ENCODE measurements at places on chromosomes 12 and 14.

DNA sequence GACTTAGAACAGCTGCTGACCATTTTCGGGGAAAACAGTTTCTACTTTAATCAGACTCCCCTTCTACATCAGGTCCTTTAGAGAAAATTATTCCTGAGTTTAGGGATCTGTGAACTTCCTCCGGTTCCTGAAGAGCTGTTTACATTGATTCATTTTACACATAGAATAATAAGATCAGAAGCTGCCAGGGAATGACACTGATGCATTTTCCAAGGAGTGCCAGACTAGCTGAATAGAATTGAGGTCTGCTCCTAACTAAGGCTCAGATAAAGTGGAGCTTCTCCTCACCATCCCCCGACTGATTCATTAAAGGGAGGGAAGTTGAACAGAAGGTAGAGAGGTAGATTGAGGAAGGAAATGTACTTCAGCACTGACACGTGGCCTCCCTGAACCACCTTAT is 41.9 kb upstream of the PSMA6 start:
- DNase-seq: no peak

- DNase-seq: no peak
Measured at GRCh38 chr12:92464911-92465310, 237.9 kb upstream of the PLEKHG7 start.

DNA sequence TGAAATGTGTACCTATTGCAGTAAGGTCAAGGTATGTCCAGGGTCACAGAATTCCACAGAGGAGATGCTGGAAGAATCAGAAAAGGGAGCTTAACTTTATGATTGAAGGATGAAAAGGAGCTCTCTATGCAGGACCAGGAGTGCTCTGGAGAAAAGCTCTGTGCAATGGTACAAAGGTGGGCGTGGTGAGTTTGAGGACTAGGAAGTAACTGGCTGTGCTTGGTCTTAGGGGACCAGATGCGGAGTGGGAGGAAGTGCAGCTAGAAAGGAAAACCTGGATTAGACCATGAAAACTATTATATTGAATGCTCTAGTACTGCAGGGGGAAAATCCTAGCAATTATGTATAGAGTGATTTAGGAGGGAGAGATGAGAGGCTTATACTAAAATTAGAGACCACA is 56.8 kb downstream of the BTG1 start:
- DNase-seq: no peak

DNA sequence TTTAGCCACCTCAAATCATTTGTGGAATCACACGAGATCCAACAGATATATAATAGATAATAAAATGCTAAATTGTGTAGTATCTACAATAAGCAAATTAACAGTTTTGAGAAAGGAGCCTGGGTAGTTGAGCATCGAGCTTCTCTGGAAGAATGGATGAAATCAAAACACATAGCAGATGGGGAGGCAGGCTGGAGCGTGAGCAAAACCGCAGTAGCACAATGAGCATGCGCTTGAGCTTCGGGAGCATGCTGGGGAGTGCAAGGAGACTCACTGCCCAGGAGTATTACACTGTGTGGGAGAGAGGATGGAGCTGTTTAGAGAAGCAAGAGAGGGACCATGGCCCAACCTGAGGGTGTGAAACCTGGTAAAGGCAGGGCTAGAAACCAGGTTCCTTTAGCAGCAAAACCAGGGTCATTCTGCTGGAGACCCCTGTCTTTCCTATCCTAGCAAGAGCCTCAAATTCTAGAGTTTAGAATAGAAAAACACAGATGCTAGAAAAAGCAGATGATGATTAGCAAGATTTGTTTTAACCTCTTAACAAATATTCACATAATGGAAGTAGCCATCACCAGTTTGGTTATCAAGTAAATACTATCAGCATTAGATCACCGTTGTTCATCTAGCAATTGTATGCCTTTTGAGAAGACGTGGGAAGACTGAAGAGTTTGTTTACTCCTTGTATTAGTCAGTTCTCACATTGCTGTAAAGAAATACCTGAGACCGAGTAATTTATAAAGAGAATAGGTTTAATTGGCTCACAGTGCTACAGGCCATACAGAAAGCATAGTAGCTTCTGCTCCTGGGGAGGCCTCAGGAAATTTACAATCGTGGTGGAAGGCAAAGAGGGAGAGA is 484.8 kb downstream of the EGLN3 start:
- no peak for DNase-seq

- no peak for DNase-seq
Measured at GRCh38 chr12:47766502-47767215, 6.4 kb upstream of the SLC48A1 start.

DNA sequence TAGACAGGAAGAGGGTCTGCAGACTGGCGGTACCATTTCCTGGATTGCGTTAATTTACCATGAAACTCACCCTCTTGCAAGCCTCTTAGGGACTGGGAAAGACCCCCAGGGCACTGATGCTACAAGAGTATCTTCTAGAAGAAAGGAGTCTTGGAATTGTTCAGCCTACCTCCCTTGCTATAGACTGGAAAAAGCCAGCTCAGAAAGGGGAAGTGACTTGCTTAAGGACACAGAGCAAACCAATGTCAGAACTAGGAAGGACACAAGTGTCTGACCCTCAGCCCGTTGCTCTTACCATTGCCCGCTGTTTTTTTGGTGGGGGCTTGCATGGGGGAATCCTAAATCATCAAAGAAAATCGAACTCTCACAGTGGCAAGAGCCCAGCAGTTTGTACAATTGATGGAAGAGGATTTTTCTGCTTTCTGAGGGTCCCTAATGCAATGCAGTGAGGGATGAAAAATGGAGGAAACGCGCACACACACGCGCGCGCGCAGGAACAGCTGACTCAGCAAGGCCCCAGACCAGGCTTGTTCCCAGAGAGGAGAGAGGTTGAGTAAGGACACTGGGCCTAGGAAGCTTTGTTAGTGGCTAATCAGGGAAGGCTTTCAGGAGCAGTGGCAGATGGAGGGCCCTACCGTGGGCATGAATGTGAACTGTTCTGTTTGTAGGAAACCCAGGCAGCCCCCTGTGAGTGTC is 50.9 kb downstream of the RIN3 start:
- no peak for DNase-seq

DNA sequence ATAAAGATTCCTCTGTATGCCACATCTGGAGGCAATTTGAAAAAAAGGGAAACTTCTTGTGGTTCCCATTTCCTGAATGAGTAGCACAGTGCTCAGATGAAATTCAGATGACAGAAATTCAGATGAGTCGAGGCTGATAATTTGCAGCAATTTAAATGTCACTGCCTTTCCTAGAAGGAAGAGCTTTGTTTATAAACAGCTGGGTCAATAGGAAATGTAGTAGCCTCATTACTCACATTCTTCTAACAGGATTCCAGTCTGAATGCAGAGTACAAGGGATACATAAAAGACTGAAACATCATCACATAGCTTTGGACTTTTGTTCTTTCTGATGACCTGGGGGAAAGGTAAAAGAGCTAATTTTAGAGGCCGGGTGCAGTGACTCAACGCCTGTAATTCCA is 11.3 kb upstream of the DACT1 start:
- DNase-seq: peak; percentile 47

DNA sequence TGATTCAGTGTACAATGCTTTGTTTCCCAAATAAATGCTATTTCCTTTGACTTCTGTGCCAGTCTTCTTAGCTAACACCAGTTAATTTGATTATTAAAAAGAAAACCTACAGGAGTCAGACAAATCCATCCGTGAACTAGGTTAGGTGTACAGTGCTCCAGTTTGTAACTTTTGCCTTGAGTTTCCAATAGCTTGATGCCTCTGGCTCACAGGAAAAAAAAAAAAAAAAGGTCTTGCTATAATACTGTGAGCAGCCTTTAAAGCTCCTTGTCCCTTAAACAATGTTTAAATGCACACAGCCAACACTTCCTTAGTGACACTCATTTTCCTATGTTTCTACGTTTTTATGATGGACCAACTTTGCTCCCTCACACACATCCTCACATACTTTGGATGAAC is 71.8 kb upstream of the TMX1 start:
- DNase-seq: peak; percentile 48

DNA sequence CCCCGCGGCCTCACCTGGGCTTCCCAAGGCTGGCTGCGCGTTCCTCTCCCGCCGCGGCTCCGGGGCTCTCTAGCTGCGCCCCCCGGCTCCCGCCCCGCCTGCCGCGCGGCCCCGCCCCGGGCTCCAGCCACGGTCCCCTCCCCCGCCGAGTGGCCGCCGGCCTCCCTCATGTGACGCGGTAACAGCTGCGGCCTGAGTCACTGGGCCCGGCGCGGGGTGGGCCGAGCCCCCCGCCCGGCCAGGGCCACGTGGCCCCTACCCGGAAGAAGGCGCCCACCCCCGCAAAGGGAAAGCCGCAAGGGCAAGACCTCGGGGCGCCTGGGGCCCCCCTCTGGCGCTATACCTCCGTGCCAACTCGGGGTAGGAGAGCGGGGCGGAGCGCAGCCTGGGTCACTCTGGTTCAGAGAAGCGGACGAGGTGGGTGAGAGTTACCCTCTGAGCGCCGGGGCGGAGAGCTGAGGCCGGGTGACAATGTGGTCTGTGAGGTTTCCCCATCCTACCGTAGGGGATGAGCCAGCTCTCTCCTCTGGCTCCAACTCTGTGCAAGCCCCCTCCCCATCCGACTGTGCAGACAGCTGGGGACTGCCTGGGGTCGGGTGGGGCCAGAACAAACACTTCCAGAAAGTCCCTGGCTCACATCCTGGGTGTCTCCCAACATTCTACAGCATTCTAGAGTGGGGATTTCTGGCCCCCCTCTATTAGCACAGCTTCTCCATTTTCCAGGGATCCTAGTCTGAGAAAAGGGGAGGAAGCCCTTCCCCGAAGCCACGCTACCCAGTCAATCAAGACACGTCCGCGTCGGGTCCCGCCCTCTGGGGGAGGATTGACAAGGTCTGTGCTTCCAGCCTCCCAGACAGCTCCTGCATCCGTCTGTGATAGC is at the start of gene CD63:
Gene CD63, minus strand, starts transcription at position 71 of the 880 bp plus-strand sequence. CDS start 668 bp downstream, outside the sequence.
- peak; percentile 95 for DNase-seq

DNA sequence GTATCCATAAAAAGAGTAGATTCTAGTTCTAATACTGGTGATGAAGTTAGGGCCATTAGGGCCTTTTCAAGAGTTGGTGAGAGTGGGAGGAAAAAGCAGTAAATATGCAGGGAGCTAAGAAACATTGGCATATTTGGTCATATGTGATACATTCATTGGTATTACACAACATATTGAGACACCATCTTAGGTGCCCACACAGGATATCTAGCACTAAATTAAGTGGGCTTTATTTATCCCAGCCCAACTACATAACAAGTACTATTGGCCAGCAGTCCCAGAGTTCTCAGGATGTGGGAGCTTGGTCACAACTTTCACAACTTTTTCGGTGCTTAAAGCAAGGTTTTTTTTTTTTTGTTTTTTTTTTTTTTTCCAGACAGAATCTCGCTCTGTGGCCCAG is 2.0 kb upstream of the ING4 start:
- DNase-seq: no peak

DNA sequence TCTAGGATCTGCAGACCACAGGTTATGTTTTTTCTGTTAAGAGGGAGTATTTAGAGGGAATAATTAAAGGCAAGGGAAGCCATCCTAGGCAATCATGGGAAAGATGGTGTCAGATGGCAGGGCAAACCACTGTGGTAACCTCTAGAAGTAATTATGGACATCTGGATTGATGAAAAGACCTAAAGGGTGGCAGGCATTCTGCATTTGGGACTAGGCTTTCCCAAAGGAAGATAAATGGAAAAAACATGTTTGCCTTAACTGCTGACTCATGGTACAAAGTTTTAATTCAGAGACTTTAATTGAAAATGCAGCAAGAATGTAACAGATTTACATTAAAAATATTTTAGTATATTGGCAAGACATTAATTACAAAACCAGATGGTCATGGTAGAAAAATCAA is 88.1 kb downstream of the TMEM30B start:
- DNase-seq: peak; percentile 93

DNA sequence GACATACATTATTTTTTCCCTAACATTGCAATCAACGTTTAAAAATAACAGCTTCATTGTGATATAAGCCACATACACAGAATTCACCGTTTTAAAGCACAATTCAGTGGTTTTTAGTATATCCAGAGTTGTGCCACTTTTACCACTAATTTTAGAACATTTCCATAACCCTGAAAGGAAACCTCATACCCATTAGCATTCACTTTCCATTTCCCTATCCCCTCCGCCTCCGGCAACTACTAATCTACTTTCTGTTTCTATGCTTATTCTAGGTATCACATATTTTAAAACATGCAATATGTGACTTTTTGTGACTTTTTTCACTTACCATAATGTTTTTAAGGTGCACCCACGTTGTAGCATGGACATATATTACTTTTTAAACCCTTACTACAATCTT is 55.6 kb upstream of the ISM2 start:
- no peak for DNase-seq

GRCh38 chr14:42469637-42470426 is 863.2 kb downstream of the LRFN5 start:
- peak; percentile 29 for DNase-seq

DNA sequence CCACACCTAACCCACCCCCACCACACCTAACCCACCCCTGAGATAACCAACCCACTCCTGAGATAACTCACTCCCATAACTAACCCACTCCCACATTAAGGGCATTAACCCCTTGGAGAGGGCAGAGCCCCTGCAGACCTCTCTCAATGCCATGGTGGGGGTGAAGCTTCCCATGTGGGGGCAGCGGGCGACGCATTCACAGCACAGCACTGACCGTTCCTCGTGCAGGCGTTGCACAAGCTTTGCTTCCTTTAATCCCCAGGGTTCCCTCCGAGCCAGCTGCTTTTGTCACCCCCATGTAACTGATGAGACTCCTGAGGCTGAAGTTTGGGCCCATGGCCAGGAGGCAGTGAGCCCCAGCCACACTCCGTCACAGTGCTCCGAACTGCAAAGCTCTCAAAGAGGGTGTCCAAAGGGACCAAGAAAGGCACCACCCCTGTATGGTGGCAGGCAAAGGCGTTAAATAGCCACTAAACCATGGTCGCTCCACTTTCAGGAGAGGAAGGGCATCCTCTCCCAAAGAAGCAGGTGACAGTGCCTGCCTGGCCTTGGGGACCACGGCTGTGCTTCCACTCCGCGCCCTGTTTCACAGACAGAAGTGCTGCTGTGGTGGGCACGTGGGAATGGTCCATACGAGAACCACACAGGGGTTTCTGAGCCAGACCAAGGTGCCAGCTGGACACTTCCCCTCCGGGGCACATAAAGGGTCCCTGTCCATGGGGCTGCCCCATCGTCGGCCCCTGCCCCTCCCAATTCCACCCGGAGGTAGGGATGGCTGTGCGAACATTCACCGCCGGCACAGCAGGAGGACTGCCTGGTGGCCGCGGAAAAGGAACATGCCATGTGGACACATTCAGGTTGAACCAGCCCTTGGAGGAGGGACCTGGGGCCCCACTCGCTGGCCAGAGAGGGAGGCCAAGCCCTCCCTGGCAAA is 28.3 kb downstream of the GALNT9 start:
- no peak for DNase-seq

All from fibroblast of gingiva (primary cell).